Fibroblast of villous mesenchyme (primary cell): ENCODE measurements at places on chromosomes 5 and 9.

DNA sequence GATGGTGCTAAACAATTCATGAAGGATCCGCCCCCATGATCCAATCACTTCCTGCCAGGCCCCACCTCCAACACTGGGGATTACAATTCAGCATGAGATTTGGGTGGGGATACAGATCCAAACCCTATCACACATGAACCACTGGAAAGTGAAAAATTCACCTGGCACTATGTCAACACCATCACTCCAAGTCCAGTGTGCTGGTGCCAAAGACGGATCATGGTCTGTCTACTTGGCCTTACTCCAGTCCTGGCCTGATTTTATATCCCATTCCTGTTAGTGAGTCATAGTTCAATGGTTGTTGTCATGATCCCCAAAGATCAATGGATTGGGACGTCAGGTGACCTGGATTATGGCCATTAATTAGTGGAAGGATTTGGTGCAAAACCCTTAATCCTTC lies 147.4 kb upstream of the RPS23 start:
- no peak for DNase-seq

- peak; percentile 65 for DNase-seq
Observed at GRCh38 chr9:35688558-35689541, 875 bp downstream of the TPM2 start.

DNA sequence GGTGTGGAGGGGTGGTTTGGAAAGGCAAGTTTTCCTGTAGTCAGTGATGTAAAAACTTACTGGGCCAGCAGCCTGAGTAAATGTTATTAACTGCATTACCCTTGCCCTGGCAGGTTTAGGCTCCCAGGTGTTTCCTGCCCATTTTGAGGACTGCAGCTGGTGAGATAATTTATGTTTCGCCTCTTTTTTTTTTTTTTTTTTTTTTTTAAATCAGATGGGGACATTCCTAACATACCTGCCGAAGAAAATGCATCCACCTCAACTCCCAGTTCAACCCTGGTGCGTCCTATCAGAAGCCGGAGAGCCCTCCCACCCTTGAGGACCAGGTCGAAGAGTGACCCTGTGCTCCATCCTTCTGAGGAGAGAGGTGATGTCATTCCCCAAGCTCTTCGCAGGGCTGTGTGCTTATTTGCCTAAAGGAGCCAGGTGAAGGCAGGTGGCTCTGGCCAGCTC lies 60.6 kb downstream of the ENTREP1 start:
- DNase-seq, result no peak

DNA sequence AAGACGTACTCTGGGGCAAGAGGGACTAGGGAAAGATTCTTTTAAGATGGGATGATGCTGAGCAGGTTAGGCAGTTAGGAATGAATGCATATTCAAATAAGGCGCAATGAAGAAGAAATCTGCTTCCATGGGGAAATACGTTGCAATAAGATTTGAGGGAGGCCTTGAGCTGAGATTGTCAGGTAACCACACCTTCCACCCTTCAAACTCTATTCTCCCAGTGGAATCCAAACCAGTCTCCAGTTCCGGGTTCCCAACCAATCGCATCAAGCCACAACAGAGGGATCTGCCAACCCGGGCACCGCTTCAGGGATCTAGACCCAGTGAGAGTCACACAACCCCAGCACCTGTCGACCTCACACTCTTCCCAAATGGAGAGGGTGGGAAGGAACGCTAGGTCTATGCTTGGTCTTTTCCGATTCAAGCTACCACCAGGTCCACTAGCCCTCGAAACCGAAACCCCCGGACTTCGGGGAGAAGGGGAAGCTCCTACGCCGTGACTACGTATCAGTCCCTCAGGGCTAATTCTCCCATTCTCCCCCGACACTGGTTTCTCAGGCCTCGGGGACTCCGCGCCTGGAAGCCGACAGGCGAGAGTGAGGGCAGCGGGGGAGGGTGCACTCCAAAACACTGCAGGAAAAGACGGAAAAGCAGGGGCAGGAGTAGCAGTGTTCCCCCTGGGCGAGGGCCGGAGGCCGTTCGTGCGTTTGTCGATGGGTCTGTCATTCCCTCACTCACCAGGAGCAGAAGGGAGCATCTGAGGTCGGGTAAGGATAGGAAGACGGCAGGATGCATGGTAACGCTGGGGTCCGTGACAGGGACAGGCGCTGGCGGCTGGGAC lies 534 bp downstream of the ERP44 start:
- peak; percentile 64 for DNase-seq

GRCh38 chr5:114473541-114473940 lies 111.7 kb downstream of the KCNN2 start:
- DNase-seq, result peak; percentile 59

- DNase-seq, result no peak
Observed at GRCh38 chr5:10339958-10340357, 13.5 kb upstream of the MARCHF6 start.

GRCh38 chr5:138503487-138504270 lies 38.4 kb downstream of the EGR1 start:
- peak; percentile 72 for DNase-seq

- DNase-seq, result peak; percentile 73
Observed at GRCh38 chr9:16133556-16134227, 580.8 kb downstream of the CCDC171 start.

DNA sequence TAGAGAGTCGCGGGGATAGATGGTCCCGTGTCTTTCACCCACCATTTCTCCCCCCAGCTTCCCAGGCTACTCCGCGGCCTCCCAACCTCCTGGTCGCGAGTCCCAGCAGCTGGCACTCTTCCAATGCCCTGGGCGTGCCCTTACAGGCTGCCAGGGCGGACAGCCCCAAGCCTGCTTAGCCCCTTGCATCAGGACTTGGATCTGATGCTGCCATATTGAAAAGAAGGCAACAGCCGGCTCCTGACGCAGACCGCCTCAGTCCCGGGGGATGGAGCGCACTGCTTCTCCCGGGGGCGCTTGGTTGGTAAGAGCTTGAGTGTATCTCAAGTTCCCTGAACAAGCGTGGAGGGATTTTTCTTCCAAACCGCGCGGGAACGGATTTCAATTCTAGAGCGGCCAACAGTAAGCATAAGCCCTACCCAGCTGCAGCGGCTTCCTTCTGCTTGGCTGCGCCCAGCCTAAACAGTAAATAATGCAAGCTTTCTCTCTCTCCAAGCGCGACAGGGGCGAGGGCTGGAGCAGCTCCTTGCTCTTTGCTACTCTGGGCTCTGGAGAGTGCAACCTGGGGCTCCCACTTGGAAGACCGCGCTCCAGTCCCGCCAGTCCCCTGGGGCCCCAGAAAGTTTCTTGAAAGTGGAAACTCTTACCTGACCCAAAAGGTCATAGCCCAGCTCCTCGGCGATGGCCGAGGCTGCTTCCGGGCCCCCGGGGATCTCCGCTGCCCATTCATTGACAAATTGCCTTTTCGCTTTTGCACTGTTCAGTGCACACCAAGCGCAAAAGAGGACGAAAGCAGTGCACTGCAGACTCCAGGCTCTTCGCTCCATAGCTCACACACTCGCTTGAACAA lies 607 bp downstream of the PCSK1 start:
- no peak for DNase-seq

DNA sequence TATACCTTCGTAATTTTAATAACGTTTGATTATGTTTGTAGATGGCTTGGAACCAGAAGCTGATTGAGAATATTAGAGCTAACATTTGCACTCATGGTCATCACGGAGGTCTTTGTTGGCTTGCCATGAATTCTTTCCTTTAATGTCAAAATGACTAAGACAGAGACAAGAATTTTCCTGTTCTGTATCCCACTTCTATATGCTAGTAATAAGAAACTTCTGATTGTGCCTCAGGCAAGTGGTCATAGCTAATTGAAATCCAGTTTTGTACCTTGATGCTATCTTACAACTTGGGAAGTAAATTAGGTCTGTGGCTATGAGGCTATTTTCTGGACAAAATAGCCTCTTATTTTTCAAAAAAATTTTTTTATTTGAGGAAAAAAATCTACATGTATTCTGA lies 167.6 kb downstream of the RANBP17 start:
- DNase-seq, result no peak

GRCh38 chr9:127660886-127661741 lies 45.7 kb upstream of the CFAP157 start:
- DNase-seq, result peak; percentile 52

GRCh38 chr5:177098470-177099141 lies 11.9 kb downstream of the FGFR4 start:
- DNase-seq, result peak; percentile 88

- no peak for DNase-seq
Observed at GRCh38 chr5:74337254-74337983, 303.1 kb downstream of the ENC1 start.

- peak; percentile 98 for DNase-seq
Observed at GRCh38 chr5:120388016-120388781, 75.9 kb upstream of the PRR16 start.

GRCh38 chr5:86878250-86878649 lies 260.5 kb downstream of the COX7C start:
- DNase-seq, result no peak

DNA sequence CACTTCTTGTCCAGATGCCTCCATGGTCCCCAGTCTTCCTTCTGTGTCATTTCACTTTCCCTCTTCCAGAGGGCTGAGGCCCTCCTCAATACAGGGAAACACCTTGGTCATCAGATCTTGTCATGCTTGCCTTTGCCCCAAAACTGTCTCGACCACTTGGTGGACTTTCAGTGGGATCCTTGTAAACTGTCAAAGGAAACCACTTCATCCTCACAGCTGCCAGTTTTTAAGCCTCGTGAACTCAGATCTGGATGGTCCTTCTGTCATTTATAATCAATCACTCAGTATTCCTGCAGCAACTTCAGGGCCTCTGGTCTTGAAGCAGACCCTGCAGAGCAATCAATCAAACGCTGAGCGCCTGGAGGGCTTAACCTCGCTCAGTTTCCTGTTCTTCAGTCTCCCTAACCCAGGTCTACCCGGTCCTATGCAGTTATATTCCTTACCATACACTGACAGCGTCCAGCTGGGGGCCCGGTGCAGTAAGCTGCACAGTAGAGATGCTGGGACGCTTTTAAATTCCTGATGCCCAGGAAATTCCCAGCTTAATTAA lies 74.6 kb downstream of the GOLPH3 start:
- DNase-seq, result no peak

DNA sequence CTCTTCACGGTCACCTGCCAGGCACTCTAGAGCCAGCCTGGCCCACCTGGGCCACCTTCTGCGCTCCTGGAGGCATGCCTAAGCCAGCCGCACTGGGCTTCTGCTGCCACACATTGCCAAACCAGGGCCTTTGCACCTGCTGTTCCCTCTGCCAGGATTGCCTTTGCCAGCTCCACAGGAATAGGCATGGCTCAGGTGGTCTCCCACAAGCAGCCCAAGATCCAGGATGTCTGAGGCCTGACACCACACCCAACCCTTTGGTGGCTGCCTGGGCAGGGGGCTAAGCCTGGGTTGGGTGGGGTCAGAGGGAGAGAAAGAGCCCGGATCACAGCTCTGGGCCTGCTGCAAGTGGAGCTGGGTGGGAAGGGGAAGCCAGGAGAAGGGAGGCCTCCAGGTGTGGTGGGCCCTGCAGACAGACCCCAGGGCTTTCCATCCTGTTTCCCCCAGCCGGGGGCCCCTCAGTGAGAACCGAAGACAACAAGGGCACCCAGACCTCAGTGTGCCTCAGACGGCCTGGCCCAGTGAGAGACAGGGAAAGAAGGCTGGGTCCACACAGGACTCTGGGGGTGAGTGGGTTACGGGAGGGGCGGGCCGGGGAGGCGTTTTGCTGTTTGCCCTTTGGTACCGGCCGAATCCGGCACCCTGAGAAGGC lies 672 bp upstream of the SUSD3 start:
- no peak for DNase-seq

- DNase-seq, result no peak
Observed at GRCh38 chr9:134768709-134769351, 111.8 kb upstream of the FCN2 start.
